Renal pelvis (tissue), 12 donors: ENCODE measurements at places on chromosomes 13 and 19. TPM values are rescaled to one million over a fixed set of nuclear protein-coding genes. Genes with fewer than 3 reads are reported as not detected.

DENND1C gene
- polyA plus RNA-seq, result 45.2 TPM

ZNF547 gene
- polyA plus RNA-seq, result 9.7 TPM

CRB3 gene
- 41.7 TPM for polyA plus RNA-seq

ARGLU1 gene
- polyA plus RNA-seq, result 418 TPM

CLEC17A gene
- not detected for polyA plus RNA-seq

ABCC4 gene
- 21.8 TPM for polyA plus RNA-seq

MISP3 gene
- polyA plus RNA-seq, result 7.9 TPM

MBD3L3 gene
- not detected for polyA plus RNA-seq

APOC1 gene
- 8.4 TPM for polyA plus RNA-seq

OCEL1 gene
- 22.9 TPM for polyA plus RNA-seq

GZMM gene
- polyA plus RNA-seq, result 0.49 TPM

MYO1F gene
- 5.7 TPM for polyA plus RNA-seq

FAM216B gene
- not detected for polyA plus RNA-seq
